ENCODE measurements at places on chromosomes 16 and 17.

- peaks cover 31% of the 10 kb centered on the region for H3K36me3 ChIP-seq
- no peak for DNase-seq
- no peak overlapping the region for H3K4me3 ChIP-seq
- H3K27me3 ChIP-seq = no peaks in the 10 kb centered on the region
These were observed 15.5 kb downstream of the SNX11 start for GRCh38 chr17:48123111-48123510.

GRCh38 chr16:255183-255582 lies 20.6 kb downstream of the RGS11 start:
- peak overlapping the region; percentile 8 for H3K27ac ChIP-seq
- H3K4me3 ChIP-seq = peak overlapping the region; percentile 36
- H3K27me3 ChIP-seq = no peaks in the 10 kb centered on the region

GRCh38 chr17:40452921-40453378 lies 9.7 kb downstream of the IGFBP4 start:
- H3K36me3 ChIP-seq = peaks cover 58% of the 10 kb centered on the region
- H3K4me1 ChIP-seq = peaks cover 16% of the 10 kb centered on the region
- no peak overlapping the region for H3K27ac ChIP-seq
- DNase-seq = no peak
- no peak overlapping the region for H3K4me3 ChIP-seq

GRCh38 chr16:1530883-1531637 lies 2.4 kb upstream of the TMEM204 start:
- no peak overlapping the region for H3K4me3 ChIP-seq
- DNase-seq = no peak
- H3K4me1 ChIP-seq = peaks cover 17% of the 10 kb centered on the region
- peaks cover 13% of the 10 kb centered on the region for H3K36me3 ChIP-seq

DNA sequence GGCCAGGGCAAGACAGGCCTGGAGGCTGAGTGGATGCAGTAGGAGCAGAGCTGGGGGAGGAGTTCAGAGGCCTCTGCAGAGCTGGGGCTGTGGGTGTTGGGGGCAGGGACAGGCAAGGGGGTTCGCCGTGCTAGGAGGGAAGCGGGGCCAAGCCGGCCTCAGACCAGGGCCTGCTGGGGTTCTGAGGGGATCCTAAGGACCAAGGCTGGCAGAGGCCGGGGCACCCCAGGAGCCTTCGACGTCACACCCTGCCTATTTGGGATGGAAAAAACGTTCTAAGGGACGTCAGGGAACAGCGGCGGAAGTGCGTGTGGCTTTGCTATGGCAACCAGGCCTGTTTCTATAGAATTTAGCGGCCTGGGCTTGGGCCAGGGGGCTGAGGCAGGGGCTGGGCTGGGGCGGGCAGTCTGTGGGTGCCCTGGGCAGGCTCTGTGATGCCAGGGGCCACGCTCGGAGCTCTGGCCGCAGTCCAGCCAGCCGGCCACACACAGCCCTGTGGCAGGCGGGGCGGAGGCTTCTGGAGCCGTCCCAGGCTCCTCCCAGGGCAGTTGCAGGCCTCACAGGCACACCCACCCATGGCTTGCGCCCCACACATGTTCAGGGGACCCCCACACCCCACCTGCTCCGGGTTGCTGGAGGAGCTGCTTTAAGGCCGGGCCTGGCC lies 3.7 kb downstream of the TRAF7 start:
- H3K4me1 ChIP-seq = peaks cover 12% of the 10 kb centered on the region
- H3K36me3 ChIP-seq = peaks cover 12% of the 10 kb centered on the region
- H3K27me3 ChIP-seq = no peaks in the 10 kb centered on the region
- peak overlapping the region; percentile 8 for H3K27ac ChIP-seq

DNA sequence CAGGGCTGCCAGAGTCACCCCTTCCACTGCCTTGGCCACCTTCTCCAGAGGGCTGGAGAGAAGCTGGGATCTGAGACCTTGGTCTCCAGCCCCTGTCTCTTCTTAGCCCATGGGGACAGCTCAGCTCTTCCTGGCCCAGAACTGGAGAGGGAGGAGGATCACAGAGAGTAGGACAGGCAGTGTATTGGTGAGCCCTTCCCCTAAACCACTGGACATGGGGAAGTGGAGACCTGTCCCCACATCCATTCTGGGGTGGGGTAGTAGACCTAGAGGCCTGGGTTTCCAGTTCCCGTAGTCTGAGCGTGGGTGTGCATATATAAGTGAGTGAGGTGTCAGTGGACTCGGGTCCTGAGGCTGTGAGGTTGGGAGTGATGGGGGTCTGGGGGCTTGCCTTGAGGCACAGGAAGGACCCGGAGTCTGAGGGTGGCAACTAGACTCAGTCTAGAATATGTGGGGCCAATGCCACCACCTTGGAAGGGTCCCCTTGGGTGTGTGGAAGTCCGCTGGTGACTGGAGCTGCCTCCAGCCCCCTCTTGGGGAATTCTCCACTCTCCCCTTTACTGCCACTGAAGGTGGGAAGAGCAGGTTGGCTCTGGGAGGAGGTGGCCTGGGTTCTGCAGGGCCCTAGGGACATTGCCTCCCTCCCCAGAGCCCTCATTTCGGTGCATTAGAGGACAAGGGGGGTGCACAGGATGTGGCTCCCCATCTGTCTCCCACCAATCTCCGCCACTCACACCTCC lies 19.9 kb downstream of the GJD3 start:
- no peak overlapping the region for H3K27ac ChIP-seq
- H3K27me3 ChIP-seq = no peaks in the 10 kb centered on the region
- H3K4me3 ChIP-seq = peak overlapping the region; percentile 4
- H3K4me1 ChIP-seq = peaks cover 37% of the 10 kb centered on the region

DNA sequence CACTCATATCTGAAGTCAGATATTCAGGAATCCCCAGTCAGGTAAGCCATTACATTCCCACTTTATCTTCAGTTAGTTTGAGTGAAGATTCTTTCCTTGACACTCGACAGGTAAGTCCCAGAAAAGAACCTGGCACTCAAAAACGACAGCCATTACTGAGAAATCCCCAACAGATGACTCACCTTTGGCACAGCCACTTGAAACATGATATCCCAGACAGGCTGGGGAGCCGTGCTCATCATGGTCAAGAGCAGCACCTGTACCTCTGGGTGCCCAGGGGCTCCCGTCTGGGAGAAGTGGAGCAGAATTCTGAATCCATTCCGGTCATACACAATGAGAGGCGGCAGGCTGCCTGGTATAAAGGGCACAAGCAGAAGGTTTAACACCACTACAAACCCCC lies 16.8 kb upstream of the COG7 start:
- no peaks in the 10 kb centered on the region for H3K4me1 ChIP-seq
- DNase-seq = no peak
- no peak overlapping the region for H3K4me3 ChIP-seq
- no peaks in the 10 kb centered on the region for H3K27me3 ChIP-seq
- H3K27ac ChIP-seq = no peak overlapping the region
- H3K36me3 ChIP-seq = peaks cover 48% of the 10 kb centered on the region

DNA sequence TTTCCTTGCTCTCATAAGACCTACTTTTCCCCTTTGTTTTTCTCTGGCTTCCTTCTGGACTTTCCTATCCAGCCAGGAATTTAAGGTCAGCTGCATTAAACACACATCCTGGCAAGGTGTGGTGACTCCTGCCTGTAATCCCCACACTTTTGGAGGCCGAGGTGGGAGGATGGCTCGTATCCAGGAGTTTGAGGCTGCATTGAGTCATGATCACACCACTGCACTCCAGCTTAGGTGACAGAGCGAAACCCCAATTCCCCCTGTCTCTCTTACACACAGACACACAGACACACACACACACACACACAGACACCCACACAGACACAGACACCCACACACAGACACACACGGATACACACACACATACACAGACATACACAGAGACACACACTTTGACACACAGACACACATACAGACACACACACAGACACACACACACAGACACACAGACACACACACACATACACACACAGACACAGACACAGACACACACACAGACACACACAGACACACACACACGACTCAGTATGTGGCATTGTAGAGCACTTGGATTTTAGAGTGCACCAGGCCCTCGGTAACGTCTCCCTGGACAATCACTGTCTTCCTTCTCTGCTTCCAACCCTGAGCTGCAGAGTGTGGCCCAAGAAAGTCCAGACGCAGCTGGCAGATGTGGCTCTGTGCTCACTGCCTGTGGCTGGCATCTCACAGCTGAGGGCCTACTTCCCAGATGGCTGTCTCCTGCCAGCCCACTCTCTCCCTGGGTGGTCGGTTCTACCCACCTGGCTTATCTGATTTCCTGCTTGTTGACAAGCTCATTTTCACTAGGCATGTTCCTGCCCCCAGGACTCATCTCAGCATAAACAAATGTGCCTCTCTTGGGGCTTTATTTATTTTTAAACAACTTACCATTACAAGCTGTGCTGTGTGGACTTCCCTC lies 39.0 kb downstream of the NLRP1 start:
- no peaks in the 10 kb centered on the region for H3K4me1 ChIP-seq
- H3K27me3 ChIP-seq = no peaks in the 10 kb centered on the region
- H3K36me3 ChIP-seq = peaks cover 61% of the 10 kb centered on the region
- H3K27ac ChIP-seq = no peak overlapping the region
- no peak for DNase-seq

DNA sequence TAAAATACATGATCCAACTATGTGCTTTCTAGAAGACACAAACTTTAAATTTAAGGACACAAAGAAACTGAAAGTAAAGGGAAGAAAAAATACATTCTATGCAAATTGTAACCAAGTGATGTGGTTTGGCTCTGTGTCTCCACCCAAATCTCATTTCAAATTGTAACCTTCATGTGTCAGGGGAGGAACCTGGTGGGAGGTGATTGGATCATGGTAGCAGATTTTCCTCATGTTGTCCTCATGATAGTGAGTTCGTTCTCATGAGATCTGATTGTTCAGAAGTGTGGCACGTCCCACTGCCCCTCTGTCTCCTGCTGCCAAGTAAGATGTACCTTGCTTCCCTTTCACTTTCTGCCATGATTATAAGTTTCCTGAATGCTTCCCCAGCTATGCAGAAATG lies 15.0 kb downstream of the OR1A1 start:
- H3K27ac ChIP-seq = peak overlapping the region; percentile 60
- peak overlapping the region; percentile 72 for H3K4me3 ChIP-seq
- no peak for DNase-seq
- H3K36me3 ChIP-seq = no peaks in the 10 kb centered on the region
- peaks cover 10% of the 10 kb centered on the region for H3K4me1 ChIP-seq

DNA sequence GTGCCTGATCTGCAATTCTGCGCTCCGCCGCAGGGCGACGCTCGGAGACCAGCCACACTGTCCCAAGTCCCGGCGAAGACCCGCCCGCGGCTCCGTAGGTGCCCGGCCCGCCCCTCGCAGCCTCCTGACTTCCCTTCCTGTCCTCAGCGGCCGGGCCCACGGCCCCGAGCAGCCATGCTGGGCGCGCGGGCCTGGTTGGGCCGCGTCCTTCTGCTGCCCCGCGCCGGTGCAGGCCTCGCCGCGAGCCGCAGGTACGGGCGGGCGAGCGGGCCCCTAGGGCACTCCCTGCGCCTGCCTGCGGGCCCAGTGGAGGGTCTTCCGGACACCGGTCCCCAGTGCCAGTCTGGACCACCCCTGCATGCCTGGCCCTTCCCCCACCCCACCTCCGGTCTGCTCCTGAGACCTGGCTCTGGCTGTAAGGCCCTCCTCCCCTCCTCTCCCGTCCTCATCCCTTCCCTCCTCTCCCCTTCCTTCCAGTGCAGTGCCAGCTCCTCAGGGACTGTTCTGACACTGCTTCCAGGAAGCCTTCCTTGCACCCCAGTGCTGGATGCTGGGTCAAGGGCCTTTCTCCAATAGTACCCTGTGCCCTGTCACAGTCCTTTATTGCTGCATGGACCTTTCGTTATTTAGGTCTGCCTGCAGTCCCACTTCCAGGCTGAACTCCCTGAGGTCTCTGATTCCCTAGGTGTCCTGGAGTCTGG lies at the start of gene SPATA20:
SPATA20 (plus strand) TSS at position 140 of the 701 bp plus-strand sequence; CDS start at position 175, 35 bp downstream.
- peaks cover 19% of the 10 kb centered on the region for H3K27me3 ChIP-seq
- DNase-seq = peak; percentile 87
- H3K4me3 ChIP-seq = peak within 1 kb of the TSS; percentile 83
- H3K36me3 ChIP-seq = no peaks in the 10 kb centered on the region
- peaks cover 13% of the 10 kb centered on the region for H3K4me1 ChIP-seq

DNA sequence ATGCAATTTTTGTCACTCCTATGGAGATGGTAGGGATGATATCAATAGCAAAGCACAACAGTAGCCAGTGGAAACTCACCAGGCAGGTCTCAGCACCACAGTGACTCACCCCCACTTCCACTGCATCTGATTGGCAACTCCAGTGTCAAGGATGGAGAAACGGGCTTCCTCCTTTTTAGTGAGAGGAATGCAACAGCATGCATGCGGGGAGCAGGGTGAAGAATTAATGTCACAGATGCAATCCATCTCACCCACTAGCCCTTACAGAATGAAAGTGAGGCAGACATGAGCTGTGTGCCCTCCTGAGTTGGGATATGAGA lies 467.0 kb upstream of the C16orf82 start:
- peaks cover 7% of the 10 kb centered on the region for H3K36me3 ChIP-seq
- H3K4me3 ChIP-seq = peak overlapping the region; percentile 65
- H3K4me1 ChIP-seq = peaks cover 64% of the 10 kb centered on the region
- no peaks in the 10 kb centered on the region for H3K27me3 ChIP-seq
- H3K27ac ChIP-seq = peak overlapping the region; percentile 97
- peak; percentile 47 for DNase-seq

DNA sequence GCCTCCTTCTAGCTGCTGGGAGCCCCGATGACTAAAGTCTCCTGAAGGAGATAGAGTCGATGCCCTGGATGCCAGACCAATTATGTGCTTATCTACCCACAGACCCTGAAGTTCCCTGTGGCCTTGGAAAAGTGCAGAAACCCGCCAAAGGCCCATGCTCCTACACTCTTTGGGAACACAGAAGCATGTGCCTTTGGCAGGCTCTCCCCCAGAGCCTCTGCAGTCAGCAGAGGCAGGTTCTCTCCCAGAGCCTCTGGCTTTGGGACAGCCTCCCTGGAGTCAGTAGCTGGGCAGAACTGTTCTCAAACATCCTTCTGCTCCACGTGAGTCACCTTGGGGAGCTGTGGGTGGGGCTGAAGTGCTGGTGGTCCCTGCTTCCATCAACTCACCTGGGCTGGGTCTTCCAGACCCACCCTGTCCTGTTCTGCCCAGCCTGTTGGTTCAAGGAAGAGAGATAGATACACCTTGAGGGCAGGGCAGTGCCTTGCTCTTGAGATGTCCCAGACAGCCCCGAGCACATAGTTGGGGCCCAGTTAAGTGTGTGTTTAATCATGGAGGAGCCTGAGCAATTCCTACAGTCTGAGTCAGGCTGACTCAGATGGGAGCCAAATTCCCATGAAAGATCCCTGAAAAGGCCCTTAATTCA lies 3.2 kb upstream of the CDK5RAP3 start:
- DNase-seq = no peak
- peaks cover 18% of the 10 kb centered on the region for H3K4me1 ChIP-seq
- no peaks in the 10 kb centered on the region for H3K36me3 ChIP-seq
- H3K27ac ChIP-seq = no peak overlapping the region
- no peak overlapping the region for H3K4me3 ChIP-seq
- no peaks in the 10 kb centered on the region for H3K27me3 ChIP-seq

GRCh38 chr16:70805380-70805779 lies 4.4 kb upstream of the VAC14 start:
- H3K4me3 ChIP-seq = no peak overlapping the region
- H3K27ac ChIP-seq = no peak overlapping the region
- no peaks in the 10 kb centered on the region for H3K36me3 ChIP-seq
- no peak for DNase-seq
- peaks cover 2% of the 10 kb centered on the region for H3K27me3 ChIP-seq

DNA sequence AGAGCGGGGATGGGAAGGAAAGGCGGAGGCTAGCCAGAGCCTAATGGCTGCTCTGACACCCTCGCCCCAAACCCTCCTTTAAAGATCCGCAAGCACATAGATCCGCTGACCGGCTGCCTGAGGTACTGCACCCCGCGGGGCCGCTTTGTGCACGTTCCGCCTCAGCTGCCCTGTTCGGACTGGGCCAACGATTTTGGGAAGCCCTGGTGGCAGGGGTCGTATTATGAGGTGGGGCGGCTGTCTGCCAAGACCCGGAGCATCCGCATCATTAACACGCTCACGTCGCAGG lies 663 bp downstream of the CYB5D1 start:
- H3K27ac ChIP-seq = no peak overlapping the region
- no peak for DNase-seq
- no peaks in the 10 kb centered on the region for H3K27me3 ChIP-seq

Data from T-helper 2 cell treated with Interferon-gamma antibody and Interleukin-4, amounts not matched to agents 5 μg/mL and 100 μg/mL, for 36 hours (primary cell).